ENCODE measurements at places on chromosomes 6 and 20.

GRCh38 chr6:27251112-27251605, 3.7 kb downstream of the PRSS16 start:
- peak; percentile 91 for DNase-seq

DNA sequence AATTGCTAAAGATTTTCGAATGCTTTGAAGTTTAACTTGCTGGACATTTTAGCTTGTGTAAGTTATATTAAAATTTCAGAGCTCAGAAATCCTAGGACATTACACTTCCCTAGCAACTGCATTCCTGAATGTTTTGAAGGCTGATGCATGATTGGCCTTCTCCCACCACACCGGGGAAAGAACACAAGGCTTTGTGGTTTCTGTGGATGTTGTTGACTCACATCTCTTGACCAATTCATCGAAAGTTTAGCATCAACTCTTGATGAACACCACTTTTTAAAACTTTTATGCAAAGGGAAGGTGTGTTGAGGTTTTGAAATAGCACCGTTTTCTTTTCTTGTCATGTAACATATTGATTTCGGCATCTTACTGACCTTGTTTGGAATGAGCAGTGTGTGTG, 81.1 kb downstream of the RIMS1 start:
- DNase-seq = no peak

GRCh38 chr6:118935331-118935668, 341 bp upstream of the MCM9 start:
- no peak for DNase-seq

GRCh38 chr20:49519777-49520359, 37.4 kb upstream of the KCNB1 start:
- no peak for DNase-seq

DNA sequence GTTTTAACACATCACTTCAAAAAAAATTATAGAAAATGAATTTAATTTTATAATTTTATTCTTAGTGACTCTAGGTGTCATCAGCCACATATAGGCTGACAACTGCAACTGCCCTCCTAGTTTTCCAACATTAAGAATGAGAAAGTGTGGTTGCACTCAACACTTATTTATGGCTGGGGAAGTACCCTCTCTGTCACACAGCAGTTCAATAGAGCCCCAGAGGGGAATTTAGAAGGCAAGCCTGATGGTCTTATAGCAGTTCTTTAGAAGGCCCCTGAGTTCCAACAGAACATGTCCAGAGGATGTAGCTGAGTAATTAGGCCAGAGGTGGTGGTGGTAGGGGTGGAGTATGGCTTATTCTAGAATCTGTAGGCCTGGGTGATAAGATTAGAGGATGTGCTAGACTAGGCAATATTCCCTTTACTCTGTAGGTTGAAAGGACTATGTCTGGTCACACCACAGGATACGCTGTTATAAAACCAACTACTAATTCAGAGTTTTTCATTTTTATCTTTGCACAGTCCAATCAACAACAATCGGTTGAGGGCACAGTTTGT, 226.5 kb upstream of the CITED2 start:
- no peak for DNase-seq

GRCh38 chr20:63857764-63858392, 3.4 kb upstream of the ABHD16B start:
- DNase-seq = no peak

DNA sequence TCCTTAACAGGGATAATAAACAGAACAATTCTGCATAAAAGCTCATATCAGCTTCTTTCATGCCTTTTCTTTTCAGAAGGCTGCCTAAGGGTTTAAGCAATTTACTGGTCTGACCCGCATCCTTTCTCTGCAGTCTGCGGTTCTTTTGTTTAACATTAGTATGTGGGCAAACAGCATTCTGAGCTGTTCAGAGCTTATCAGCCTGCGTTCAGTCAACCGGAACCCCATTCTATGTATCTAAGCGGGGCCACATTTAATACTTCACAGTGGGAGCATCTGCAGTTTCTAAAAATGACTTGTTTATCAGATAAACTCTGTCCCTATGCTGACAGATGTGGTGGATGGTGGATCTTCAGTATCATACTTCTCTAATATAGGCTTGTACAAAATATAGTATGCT, 758.9 kb upstream of the MMS22L start:
- no peak for DNase-seq

- DNase-seq = no peak
These were observed 167.6 kb downstream of the TFAP2B start for GRCh38 chr6:50986319-50986718.

DNA sequence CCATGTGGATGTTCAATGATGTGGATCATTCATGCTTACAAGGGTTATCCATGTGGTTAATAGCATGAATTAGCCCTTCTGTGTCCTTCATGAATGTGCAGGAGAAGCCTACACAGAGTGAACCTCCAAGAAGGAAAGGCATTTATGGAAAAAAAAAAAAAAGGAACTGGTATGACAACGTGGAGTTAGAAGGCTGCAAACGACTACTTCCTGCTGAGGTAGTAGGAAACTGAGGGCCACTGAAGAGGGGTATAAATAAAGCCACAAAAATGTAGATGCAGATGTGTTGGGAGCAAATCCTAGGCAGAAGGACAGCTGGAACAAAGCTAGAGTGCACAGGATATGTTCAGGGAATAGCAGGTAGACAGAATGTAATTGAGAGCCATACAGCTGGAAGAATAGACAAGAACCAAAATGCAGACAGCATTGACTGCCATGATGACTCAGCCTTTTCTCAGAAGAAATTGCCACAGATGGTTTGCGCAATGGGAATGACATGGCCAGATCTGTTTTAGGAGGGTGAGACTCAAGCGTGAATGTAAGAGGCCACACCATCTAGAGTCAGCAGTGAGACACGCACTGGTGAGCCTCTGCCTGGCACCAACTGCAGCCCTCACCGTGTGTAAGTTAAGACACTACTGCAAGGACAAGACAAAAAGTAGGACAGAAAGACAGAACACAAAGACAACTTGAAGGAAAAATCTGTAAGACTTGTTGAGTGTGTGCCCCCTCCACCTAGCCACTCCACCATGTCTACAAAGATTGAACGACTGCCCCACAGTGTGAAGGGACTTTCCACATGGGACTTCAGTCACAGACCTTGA, 79.8 kb downstream of the KIF13A start:
- DNase-seq = no peak

GRCh38 chr20:33067806-33068205, 11.6 kb upstream of the BPIFB4 start:
- no peak for DNase-seq

- DNase-seq = no peak
These were observed 22.0 kb downstream of the TRIM27 start for GRCh38 chr6:28901831-28902230.

DNA sequence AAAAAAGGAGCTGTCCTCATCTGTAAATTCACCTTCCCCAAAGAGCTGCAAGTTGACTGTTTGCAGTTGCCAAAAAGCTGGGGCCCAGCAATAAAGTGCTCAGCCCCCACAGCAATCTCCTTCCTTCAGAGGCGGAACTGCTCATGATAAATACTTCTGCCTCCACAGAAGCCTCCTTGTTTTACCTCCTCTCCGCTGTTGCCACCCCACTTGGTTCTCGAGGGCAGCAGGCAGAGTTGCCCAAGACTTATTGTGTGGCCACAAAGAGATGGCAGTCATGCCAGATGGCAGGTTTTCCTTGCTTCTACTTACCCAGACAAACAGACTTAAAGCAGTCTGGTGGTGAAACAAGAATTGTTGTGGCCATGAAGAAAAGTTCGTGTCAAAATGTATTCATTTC, 66.3 kb downstream of the SLX4IP start:
- DNase-seq = no peak

- peak; percentile 4 for DNase-seq
These were observed 182.9 kb upstream of the ECI2 start for GRCh38 chr6:4318321-4318720.

DNA sequence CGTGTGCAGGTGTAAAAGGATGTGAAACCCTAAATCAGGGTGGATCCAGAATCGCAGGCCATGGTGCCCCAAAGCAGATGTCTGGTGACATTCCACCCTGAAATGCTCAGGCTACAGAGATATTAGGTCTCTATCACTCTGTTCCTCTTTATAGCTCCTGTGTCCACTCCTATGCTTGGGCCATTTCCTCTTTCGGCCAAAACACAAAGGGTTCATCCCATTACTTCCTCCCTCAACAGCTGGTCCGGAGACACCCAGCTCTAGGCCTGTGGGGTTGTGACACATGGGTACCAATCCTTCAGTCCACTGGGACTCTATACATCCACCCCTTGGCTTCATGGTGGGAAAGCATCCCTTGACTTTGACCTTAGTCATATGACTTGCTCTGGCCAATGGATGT, 1.7 kb upstream of the SIGLEC1 start:
- DNase-seq = no peak

DNA sequence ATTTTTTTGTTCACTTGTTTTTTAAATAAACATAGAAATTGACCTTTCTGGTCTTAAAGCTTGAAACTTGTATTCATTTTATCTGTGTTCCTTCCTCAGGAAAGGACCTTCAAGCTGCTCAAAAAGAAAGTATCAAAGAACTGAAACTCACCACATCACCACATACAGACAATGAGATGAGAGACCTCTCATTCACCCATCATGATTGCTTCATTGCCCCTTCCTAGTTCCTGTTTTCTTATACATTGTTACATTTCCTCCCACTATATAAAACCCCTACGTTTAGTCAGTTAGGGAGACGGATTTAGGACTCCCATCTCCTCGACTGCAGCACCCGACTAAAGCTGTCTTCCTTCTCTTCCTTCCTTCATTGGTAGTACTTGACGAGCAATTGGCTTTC, 180.5 kb upstream of the OPRM1 start:
- no peak for DNase-seq

DNA sequence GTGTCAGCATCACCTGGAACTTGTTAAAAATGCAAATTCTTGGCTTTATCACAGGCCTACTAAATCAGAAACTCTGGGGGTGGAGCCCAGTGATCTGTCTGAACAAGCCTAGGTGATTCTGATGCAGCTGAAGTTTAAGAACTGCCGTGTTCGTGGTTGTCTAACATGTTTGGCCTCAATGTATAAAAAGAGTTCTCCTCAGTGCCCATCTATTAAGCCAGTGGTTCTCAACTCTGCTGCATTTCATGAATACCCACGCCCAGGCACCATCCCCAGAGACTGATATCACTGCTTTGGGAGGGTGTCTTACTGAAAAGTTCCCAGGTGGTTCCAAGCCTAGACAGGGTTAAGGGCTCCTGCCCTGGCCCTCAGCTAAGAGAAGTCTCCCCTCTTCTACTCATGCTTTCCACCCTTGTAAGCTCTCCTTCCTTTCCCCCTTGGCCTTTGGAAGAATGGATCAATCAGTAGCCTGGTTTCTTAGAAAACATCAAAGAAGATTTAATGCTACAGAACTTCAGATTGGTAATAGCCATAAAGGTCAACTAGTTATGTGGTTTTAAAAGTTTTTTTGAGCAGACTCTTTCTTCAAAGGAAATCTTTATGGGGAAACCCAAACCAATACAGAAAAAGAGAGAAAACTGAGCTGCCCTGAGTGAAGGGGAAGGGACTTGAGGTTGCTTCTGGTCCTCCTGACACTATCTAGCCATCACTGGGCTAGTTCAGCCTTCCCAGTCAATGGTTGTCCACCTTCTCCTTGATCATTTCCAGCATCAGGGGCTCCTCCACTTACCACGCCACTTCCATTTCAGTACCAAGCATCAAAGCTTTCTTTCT, 38.9 kb upstream of the TNFAIP3 start:
- DNase-seq = no peak

DNA sequence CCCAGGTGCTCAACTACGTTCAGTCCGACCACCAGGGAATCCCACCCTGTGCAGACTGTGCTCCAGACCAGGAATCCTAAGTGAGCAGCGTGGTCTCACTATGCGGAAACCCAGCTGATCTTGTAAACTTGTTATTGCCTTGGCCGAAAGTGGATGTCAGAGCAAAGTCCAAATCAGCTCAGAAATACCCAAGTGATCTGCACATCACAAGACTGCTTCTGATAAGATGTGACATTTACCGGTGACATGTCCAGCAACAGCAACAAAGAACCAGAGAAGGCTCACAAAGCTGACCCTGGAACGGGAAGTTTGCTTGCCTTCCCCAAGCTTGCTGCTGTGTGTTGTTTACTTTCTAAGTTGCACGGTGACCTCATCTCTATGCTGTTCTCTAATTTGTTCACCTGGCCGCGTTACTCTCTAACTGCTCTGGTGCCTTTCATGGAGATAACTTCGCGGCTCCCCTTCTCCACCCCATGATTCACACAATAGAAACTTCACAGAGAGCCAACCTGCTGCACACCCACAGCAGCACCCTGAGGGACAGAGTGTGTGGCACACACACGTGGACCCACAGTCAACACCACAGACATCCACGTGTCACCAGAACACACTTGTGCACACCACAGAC, 1.7 kb downstream of the BNIP5 start:
- no peak for DNase-seq

DNA sequence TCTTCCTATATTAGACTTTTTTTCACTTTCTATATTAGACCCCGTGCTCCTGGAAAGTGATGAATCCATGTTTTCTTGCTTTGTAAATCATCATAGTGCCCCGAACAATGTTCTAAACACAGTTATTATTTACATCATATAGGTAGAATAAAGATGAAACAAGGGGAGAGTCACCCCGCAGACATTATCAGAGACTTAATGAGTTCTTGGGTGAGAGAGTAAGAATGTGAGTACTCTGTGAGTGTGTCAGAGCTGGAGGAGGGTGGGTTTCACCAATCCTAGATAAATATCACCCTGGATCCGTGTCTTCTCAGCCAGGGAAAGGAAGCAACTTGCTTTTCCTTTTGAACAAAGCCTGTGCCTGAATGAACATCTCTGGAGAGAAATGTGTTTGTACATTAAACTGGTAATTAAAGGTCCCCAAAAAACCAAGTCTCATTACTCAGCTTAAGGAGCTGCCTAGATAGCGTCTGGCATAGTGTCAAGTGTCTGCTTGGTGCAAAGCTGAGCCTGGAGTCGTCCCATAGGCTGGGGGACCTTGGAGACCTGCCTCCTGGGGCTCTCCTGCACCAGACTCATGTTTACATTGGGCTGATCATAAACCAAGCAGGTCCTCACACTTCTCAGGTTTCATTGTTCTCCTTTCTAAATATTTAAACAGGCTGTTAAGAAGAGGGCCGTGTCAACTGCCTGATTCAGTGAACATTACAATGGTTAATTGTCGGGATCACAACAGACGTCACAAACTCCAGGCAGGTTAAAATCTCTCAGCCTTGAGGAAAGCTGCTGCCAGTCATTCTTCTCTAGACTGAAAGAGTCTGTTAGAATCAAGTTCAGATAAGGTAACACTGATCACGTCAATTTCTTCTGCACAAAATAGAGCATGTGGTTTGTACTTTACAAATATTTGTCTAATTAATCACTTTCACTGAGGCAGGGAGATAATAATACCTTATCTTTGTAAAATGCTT, 179.7 kb upstream of the MYLIP start:
- DNase-seq = peak; percentile 43

- no peak for DNase-seq
These were observed 82.7 kb upstream of the FOXC1 start for GRCh38 chr6:1527073-1527457.

Data from D341Med (cell line).